ENCODE measurements at places on chromosomes 2 and 18.
A peak's percentile ranks its signal among the peaks of the same experiment; 100 is the strongest.

GRCh38 chr2:241559323-241560161 is 997 bp downstream of the BOK start:
- DNase-seq = peak; percentile 77

- DNase-seq = no peak
These were observed 17.3 kb downstream of the VAPA start for GRCh38 chr18:9931146-9931545.

DNA sequence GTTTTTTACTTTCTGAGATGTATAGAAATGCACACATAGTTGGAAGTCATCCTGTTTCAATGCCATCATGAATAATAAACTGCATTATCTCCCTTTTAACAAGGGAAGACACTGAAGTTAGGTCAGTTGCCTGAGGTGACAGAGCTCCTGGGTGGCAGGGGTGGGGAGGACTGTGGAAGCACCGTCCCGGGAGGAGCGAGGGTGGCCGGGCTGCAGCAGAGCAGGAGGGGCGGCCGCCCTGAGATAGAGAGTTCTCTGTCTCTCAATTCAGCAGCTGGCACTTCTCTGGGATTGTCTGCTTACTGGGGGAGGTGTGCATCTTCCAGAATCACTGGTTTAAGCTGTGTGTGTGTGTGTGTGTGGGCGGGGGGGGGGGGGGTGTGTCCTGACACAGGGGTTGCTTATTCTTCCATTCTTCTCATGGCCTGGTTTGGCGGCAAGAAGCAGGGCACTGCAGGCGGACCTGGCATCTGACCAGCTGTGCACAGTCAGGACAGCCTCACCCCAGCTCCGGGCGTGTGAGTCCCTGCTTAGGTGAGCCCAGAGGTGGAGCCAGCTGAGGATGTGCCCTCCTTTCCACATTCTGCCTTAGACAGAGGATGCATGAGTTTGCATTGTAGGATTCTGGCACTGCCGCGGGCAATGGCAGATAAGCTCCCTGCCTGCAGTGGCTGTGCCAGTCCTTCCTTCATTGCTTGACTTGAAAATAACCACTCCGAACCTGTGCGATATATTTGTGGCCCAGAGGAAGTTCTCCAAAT is 40.4 kb downstream of the VWA3B start:
- no peak for DNase-seq

GRCh38 chr2:135744760-135745314 is 3.2 kb downstream of the UBXN4 start:
- DNase-seq = peak; percentile 22

DNA sequence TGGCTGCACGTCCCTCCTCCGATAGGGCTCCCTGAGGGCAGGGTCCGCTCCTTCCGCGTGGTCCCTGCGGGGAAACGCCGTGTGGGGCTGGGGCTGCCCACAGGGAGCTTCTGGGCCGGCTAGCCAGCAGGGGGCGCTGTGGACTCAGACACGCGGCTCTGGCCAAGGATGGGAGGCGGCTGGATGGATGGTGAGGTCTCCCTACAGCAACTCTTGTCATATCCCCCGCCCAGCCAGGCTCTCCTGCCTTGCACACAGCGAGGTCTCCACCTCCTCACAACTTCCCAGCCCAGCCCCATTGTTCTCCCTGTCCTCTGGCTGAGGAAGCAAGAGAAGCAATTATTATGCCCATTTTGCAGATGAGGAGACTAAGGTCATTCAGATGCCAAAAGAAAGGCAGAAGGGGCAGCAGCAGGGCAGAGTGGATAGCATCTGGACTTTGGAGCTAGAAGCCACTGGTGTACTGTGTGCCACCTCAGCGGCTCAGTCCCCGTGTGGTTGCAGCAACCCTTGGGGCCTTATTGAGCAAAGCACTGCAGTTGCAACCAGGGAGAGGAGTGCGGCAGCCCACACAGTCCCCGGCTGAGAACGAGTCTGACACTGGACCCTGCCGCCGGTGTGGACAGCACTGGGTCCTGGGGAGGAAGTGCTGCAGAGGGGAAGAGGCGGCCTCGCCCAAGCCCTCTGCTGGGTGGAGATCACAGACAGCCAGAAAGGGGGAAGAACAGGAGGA is 99.0 kb downstream of the ZFP36L2 start:
- peak; percentile 61 for DNase-seq

- no peak for DNase-seq
These were observed 15.3 kb upstream of the CIDEA start for GRCh38 chr18:12238826-12239225.

GRCh38 chr2:120291401-120292311 is 39.0 kb downstream of the RALB start:
- DNase-seq = peak; percentile 25

DNA sequence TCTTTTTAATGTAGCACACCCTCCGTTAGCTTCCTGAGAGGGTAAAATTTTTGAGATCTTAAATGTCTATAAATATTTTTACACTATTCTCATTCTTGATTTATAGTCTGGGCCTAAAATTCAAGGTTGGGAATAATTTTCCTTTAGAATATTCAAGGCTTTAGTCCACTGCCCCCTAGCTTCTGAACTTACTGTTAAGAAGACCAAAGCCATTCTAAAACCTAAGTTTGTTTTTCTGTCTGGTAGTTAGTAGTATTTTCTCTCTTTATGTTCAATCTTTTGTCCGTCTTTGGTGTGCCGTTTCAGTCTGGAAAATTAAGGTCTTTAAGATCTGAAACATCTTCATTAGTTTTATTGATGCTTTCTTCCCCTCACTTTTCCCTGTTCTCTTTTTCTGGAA is 14.5 kb downstream of the OSBPL6 start:
- DNase-seq = no peak

DNA sequence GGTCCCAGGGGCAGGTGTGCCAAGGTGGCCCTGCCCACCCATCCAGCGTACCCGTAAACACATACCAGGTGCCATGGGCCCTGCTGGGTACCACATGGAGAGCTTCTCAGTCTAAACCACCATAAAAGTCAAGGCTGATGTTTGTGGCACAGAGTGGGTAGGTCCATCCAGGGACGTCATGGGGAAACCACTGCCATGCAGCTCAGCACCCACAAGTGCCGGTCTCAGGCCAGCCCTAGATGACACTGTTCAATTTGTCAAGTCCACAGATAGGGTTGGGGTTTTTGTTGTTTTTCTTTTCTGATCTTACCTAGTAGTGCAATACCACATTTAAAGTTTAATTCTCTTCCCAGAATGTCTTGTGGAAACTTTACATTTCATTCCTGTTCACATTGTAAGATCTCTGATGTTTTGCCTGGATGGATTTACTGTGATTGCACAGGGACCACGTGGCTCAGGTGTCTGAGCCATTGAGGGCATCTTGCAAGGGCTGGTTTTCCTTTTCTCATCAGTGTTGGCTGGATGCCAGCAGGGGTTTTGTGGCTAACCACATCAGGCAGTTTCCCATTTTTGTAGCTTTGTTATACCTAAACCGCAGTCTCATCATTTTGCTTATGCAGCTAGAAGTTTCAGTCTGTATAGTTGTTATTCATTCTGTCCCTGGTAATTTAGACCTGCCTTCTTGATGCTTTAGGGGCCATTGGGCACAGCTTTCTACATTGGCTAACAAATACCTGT is 64.7 kb downstream of the STK25 start:
- DNase-seq = no peak

DNA sequence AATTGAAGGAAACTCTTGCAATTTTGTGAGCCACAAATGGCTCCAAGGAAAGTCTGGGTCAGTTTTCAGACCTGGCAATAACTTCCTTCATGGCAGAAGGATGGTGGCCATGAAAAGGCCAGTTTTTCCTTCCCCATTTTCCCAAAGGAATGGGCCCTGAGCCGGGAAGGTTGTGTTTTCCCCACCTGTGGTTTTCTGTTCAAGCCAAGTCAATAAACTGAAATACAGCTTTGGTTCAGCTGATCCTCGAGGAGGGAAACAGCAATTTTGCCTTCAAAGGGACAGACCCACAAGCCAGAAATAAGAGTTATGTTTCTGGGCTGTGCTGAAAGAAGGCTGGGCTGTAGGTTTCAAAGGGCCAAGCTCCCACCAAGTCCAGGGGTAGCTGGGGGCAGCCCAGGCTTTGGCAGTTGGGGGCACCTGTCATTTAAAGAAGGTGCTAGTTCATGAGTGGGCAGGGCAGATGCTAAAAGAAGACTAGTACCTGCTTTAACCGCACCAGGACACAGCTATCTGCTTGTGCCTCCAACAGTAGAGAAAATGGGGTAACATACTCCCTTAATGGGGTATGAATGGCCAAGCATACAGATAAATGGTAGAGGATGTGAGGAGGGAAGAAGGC is 97.0 kb downstream of the TTC32 start:
- no peak for DNase-seq

DNA sequence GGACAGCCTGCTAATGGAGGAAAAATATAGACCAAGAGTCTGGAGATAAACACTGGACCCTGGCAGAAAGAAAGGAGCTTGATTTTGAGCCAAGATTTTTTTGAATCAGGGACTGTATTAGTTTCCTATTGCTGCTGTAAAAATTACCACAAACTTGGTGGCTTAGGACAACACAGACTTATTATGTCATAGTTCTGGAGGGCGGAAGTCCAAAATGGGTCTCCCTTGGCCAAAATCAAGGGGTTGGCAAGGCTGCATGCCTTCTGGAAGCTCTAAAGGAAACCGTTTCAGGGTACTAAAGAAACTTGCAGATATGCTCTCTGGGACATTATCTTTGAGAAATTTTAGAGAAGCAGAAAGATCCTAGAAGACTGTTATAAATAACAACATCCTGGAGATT is 140.1 kb downstream of the BABAM2 start:
- no peak for DNase-seq

GRCh38 chr2:127254386-127254981 is 34.4 kb upstream of the CYP27C1 start:
- peak; percentile 62 for DNase-seq

GRCh38 chr2:45040786-45041185 is 31.5 kb upstream of the SIX2 start:
- DNase-seq = no peak

- no peak for DNase-seq
These were observed 17.9 kb upstream of the GMCL1 start for GRCh38 chr2:69811591-69811990.

- peak; percentile 38 for DNase-seq
These were observed 82.0 kb downstream of the PMS1 start for GRCh38 chr2:189866296-189866695.

GRCh38 chr2:20509770-20510490 is 63.1 kb downstream of the RHOB start:
- DNase-seq = peak; percentile 50

- DNase-seq = no peak
These were observed 11.6 kb downstream of the PNO1 start for GRCh38 chr2:68169308-68169707.

DNA sequence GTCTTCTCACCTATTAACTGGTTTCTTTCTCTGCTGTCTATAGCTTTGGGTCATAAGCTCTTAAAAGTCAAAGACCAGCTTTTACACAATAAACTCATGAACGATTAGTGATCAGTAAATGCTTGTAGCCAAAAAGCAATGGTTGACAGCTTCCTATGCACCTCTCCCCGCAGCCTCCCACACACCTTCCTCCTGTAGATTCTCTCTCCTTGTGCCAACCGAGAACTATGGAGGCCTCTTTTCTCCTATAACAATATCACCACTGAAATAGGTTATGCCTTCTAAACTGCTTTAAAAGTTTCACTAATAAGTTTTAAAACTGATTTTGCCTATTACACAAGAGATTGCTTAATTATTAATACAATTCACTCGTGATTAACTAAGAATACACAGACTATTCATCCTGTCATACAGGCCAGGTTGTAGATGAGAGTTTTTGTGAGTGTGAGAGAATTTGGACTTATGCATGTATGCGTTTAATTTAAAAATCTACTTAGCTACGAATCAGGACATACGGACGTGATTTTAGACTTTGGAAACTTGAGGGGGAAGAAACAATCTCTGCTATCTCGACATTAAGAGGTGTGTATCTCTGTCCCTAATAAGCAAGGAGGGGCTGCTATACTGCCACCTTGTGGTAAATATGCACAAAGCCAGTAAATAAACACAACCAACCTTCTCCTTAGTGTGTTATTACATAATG is 229.1 kb upstream of the RBBP8 start:
- peak; percentile 64 for DNase-seq

GRCh38 chr2:40430776-40431599 is 20.9 kb downstream of the SLC8A1 start:
- DNase-seq = no peak

- peak; percentile 30 for DNase-seq
These were observed 77.2 kb downstream of the TCF4 start for GRCh38 chr18:55510809-55511208.

GRCh38 chr2:3079959-3080948 is 297.4 kb downstream of the EIPR1 start:
- no peak for DNase-seq

GRCh38 chr2:58047961-58048360 is 1.4 kb downstream of the VRK2 start:
- no peak for DNase-seq

DNA sequence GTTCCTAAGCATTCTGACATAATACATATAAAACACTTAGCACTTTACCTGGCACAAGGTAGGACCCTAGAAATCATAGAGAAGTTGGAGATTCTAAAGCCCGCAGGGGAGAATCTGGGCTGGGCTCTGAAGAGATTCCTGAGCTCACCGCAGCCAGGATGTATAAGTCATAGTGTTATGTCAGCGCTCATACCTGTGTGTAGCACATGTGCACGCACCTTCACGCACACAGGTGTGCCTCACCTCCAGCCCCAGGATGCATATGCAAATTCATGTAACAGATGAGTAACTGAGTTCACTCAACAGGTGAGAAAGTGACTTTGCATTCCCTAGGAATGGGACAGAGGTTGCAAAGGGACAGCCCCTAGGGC is 7.9 kb upstream of the SDC1 start:
- DNase-seq = no peak

DNA sequence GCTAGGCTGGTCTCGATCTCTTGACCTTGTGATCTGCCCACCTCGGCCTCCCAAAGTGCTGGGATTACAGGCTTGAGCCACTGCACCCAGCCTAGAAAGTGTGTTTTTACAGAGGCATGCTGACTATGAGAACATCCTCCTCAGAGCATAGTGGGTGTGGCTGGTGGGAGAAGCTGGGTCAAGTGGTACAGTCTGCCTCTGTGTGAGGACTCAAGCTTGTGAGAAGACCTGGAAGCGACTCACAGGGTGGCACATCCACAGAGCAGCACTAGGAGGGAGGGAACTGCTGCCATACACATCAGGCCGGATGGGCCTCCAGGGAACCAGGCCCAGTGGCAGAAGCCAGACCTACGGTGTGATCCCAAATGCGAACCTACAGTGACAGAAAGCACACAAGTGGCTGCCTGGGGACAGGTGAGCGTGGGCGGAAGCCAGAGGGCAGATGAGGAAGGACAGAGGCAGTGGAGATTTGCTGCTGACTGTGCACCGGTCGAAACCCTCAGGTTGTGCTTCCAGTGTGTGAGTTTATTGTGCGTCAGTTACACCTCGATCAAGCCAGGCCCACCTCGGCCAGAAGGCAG is 8.9 kb downstream of the ARHGEF4 start:
- no peak for DNase-seq

- DNase-seq = no peak
These were observed 50.5 kb upstream of the ZNF516 start for GRCh38 chr18:76545433-76546087.

GRCh38 chr18:49959176-49959575 is 145.8 kb upstream of the ACAA2 start:
- no peak for DNase-seq

GRCh38 chr18:79386547-79386946 is 9.2 kb upstream of the NFATC1 start:
- DNase-seq = no peak

Measured in AG20443 (cell line).